NB4 (cell line): ENCODE measurements at places on chromosomes 5 and 9.

GRCh38 chr9:109455391-109455790, 42.7 kb downstream of the PTPN3 start:
- DNase-seq, result no peak

DNA sequence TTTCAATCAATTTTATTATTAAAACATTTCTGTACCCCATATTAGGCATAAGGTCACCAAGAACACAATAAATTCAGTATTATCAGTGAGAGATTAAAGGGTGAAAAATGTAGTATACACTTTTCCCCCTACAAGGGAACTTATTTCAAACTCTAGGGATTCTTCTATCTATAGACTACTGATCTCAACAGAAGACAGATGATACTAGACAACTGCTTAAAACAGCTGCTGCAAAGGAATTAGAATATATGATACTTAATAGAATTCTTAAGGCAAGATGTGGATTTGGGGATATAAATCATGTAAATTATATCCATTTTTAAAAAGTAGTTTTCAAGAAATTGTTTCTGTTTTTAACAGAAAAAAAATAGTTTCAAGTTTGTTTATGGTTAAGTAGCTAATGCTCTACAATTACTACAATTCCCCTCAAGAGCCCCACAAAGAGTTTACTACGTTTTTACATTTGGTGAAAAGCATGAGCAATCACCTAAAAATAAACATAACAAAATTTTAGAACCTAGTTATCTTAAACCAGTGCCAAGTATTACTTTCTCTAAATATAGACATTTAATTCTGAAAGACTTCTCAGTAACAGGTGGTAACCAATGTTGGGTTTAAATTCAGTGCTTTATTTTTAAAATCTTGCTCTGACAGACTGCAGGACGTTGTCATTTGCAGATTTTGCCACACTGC, 6.0 kb downstream of the KIF24 start:
- no peak for DNase-seq

GRCh38 chr5:59312223-59312622, 581.3 kb downstream of the PDE4D start:
- no peak for DNase-seq

DNA sequence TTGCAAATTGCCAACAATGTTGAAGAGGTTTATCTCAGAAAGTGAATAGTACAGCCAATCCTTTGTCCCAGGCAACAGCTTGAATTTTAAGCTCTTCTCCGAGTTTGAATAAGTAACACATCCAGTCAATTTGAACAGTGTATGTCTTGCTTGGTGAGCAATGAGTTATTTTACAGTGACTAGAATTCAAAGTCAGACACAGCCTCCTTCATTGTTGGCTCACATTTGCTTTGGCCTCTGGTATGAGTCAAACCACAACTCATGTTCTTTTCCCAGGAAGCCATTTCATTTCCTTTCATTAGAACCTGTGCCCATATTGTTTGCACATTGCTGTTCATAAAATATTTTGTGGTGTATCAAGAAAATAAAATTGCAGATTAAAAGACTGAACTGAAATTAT, 622.0 kb upstream of the DAB2 start:
- no peak for DNase-seq

GRCh38 chr5:142872217-142872616, 102.0 kb downstream of the ARHGAP26 start:
- peak; percentile 15 for DNase-seq

GRCh38 chr5:68048516-68048915, 167.0 kb upstream of the PIK3R1 start:
- no peak for DNase-seq

GRCh38 chr9:130451509-130452388, 7.0 kb downstream of the ASS1 start:
- DNase-seq, result peak; percentile 34

DNA sequence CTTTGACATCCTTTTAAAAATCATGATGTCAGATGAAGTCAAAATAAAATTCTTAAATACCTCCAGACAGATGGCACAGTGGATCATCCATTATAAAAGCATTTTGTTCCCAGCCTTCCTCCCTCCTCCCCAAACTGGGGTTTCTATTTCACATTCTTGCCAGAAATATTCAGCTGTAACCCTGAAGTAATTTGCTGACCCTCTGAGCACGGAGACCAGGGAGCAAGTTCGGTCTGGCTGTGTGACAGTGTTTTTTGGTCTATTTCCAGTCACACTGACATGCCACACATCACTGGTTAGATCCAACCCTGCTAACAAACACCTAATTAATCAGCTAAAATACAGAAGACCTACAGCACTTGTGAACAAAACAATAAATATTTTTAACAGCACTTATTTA, 126.2 kb upstream of the DMRT1 start:
- no peak for DNase-seq

DNA sequence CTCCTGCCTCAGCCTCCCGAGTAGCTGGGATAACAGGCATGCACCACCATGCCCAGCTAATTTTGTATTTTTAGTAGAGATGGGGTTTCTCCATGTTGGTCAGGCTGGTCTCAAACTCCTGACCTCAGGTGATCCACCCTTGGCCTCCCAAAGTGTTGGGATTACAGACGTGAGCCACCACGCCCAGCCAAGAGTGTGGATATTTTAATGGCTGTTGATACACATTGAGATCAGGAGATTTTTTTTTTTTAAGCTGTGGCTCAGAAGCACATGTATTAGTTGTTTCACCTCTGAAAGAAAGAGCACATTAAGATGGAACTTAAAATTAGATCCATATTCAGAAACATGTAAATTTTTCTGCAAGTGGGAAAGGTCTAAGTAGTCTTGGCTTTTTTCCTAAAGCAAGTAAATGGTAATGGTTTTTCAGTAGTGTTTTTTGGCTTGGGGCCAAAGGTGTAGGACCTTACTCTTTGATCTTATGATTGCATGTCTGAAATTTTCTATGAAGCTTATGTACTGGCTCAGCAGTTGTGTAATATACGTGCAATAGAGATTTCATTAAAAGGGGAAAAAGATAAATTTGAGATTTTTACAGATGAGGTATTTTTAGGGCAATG, 9.9 kb downstream of the RBM27 start:
- DNase-seq, result peak; percentile 20

GRCh38 chr9:24616863-24617262, 71.2 kb upstream of the IZUMO3 start:
- DNase-seq, result no peak
